ENCODE measurements at places on chromosomes 13 and 19.

DNA sequence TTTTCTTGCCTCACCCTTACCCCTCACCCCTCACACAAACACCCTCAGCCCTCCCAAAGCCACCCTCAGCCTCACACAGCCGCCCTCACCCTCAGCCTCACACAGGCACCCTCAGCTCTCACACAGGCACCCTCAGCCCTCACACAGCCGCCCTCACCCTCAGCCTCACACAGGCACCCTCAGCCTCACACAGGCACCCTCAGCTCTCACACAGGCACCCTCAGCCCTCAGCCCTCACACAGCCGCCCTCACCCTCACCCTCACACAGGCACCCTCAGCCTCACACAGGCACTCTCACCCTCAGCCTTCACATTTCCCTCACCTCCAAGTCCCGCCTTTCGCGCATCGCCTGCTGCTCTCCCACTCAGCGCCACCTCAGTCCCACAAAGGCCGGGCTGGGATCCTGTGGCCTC lies 287 bp upstream of the ZSCAN22 start:
- no peak for DNase-seq

DNA sequence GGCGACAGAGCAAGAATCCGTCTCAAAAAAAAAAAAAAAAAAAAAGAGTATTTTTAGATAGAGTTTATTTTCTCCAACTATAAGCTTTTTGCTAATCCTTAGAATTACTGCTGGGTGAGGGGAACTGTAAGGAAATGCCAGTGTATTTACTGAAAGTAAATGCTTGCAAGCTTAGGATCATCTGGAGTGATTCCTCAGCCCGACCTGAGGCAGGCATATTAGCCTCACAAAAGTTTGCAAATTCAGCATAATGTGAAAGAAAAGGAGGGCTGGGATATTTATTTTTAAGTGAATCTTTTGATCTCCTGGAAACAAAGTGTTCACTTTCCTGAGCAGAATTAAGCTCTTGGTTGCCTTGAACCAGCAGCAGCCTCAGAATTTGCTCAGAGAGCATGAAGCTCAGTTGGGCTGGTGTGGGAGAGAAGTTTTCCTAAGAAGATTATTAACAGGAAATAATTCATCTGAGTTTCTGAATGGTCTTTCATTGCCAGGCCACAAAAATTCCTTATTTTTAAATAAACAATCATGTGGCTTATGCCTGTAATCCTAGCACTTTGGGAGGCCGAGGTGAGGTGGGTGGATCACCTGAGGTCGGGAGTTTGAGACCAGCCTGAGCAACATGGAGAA lies 24.7 kb upstream of the SPATA13 start:
- no peak for DNase-seq

DNA sequence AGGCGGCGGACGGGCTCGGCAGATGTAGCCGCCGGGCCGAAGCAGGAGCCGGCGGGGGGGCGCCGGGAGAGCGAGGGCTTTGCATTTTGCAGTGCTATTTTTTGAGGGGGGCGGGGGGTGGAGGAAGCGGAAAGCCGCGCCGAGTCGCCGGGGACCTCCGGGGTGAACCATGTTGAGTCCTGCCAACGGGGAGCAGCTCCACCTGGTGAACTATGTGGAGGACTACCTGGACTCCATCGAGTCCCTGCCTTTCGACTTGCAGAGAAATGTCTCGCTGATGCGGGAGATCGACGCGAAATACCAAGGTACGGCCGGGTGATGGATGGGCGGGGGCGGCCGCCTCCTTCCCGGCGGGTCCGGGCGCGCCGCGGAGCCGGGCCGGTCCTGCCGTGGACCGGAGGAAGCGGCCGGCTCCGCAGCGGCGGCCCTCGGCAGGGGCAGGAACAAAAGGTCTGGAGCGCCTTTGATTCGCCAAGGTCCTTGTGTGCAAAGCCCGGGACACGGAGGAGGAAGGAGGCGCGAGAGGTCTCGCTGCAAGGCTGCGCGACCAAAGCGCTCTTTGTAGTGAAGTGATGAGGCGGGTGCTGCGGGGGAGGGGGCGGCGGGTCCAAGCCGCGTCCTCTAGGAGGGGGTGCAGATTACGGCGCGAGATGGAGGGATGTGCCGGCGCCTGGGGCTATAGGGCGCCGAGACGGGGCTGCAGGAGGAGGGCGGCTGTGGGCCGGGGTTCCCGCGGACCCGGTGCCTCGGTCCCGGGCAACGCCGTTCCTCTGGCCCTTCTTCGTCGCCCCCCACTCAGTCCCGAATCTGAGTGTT lies 689 bp downstream of the ING1 start:
- peak; percentile 61 for DNase-seq

- no peak for DNase-seq
Observed at GRCh38 chr13:20337884-20338551, 105.9 kb upstream of the GJB6 start.

DNA sequence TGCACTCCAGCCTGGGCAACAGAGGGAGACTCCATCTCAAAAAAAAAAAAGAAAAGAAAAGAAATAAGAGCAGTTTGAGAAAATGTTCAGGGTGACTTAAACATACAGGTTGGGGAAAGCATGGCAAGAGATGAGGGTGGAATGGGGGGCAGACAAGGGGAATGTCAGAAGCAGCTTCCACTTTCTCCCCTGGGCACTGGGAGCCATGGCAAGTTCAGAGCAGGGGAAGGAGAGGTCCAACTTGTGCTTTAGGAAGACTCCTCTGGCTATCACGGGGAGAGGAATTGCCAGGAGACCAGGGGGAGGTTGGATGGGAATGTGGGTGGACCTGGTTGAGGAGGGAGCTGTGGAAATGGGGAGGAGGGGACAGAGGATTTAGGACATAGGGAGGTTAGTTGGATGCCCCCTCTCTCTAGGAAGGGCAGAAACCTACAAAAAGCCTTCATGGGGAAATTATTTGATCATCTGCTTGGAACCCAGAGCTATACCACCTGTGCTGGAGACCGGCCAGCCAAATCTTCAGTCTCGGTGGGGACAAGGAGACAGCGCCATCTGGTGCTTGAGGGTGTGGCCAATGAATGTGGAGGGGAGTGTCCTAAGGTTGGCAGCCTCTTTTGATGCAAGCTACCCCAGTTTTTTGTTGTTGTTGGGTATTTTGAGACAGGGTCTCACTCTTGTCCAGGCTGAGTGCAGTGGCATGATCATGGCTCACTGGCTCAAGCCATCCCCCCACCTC lies 7.3 kb upstream of the STRN4 start:
- peak; percentile 42 for DNase-seq

GRCh38 chr13:42992764-42993122 lies 702 bp upstream of the EPSTI1 start:
- no peak for DNase-seq

- DNase-seq, result no peak
Observed at GRCh38 chr19:48364598-48365348, 606 bp downstream of the SYNGR4 start.

DNA sequence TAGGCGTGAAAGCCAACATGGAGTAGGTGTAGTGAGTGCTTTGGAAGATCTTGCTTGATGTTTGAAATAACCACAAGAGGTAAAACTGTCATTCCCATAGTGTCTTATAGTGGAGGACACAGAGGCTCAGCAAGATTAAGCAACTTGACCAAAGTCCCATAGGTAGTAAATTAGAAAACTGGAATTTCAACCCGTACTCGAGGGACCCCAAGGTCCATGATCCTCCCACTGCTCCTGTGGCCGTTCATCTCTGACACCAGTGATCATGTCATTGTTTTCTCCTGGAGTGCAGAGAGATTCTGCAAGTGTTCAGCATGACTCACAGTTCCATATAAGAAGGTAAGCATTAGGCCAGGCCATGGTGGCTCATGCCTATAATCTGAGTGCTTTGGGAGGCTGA lies 126.9 kb downstream of the FGF9 start:
- DNase-seq, result no peak

- DNase-seq, result no peak
Observed at GRCh38 chr13:22455036-22455435, 725.7 kb upstream of the SGCG start.

DNA sequence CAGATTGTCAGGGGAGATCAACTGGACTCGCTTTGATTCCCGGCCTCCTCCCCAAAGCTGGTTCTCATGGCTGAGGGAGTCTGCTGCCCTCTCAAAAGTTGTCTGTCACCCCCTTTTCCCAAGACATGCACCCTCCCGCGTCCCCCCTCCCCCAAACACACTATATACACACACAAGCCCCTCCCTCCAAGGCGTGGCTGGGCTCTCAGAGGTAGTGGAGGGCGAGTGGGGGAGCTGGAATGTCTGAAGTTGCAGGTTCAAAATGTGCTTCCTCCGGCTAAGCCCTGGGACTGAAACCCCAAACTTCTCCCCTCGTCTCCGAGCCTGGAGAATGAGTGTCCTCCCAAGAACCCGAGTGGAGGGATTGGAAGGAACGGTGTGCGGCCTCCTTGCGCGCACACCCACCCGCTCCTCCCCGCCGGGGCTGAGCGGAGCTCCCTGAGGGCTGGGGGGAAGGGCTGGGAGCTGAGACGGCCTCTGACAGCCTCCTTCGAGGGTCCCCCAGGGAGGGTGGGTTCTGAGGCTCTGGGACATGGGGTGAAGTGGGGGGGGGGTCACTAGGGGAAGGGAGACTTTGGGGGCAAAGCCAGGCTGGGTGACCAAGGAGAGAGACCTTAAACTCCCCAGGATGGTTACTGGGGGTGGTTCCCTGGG lies 9.9 kb upstream of the MEIS3 start:
- DNase-seq, result no peak

- DNase-seq, result no peak
Observed at GRCh38 chr13:37934339-37935191, 65.0 kb upstream of the TRPC4 start.

DNA sequence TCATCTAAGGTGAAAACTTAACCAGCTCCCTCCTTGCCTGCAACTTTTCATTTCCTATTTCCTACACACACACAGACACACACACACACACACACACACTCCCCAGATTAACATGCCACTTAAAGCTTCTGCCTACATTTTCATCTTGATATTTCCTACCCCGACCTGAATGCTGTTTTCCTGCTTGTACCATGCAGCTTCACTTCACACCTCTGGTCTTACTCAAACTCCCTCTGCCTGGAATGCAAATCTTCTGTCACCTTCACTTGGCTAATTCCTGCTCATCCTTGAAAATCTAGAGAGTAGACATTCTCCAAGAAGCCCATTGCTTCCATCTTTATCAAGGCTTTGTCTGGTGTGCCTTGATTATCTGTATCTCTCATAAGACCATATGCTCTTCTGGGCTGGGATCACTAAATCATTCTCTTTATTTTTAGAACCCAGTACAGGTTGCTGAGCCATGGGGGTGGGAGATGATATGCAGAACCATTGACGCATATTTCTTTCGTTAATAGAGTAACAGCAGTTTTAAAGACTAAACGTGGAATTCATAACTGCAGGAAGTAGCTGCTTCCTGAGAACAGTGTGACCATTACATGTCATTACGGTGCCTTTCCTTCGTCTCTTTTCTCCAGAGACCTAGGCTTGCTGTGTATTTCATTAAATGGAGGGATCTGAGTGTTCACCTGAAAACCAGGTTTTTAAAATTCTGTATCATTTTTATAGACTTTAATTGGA lies 37.7 kb downstream of the CNMD start:
- DNase-seq, result no peak

GRCh38 chr19:52941941-52942385 lies 18.7 kb upstream of the ZNF888 start:
- no peak for DNase-seq

GRCh38 chr13:100130092-100130491 lies 41.2 kb downstream of the PCCA start:
- no peak for DNase-seq

GRCh38 chr13:79522583-79522982 lies 41.6 kb downstream of the NDFIP2 start:
- no peak for DNase-seq

DNA sequence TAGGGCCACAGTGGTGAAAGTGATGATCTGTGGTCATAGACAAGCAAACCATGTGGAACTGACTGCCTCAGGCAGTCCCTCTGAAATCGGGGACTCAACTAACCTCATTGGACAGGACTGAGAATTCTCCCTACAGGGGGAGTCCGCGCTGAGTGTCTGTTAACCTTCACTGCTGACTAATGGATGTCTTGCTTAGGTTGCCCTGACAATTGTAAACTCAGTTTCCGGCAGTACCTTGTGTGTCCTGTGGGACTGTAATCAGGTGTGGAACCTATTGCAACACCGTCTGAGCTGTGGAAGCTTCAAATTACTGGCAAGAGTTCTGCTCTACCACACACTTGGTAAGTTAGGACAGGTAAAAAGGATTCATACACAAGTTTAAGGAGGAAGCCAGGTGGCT lies 21.8 kb downstream of the ZNF77 start:
- DNase-seq, result no peak

GRCh38 chr13:77779552-77780272 lies 82.2 kb downstream of the SLAIN1 start:
- no peak for DNase-seq

- DNase-seq, result no peak
Observed at GRCh38 chr13:52156724-52157261, 2.6 kb downstream of the NEK3 start.

DNA sequence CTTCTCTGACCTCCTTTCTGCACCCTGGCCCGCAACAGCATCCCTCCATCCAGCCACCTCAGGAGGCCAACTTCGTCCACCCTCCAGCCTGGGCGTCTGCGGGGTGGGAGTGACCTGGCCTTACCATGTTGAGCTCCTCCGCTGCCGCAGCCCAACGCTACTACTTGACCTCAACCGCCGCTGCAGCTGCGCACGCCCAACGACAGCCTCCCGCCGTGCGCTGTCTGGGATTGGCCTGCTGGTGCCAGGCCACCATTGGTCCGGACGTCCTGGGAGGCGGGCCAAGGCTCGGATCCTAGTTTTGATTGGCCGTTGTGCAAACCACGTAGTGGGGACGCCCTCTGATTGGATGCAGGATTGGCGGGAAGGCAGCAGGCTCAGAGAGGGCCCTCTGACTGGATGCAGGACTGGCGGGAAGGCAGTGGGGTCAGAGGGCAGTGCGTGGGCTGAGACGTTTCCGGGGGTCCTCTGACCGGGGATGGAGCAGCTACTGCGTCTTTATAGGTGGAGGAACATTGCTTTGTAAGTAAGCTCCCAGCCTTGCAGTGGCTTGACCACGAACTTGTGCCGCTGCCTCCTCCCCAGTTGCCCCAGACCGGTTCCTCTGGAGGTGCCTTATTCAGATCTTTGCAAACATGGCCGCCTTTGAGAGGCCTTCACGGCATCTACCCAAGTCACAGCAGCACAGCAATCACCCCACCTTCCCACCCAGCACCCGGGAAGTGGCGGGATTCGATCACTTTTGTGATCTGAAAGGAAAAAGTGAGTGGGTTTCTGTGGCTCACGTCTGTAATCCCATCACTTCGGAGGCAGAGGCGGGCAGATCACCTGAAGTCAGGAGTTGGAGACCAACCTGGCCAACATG lies at the start of gene TUBA3C:
Gene TUBA3C, minus strand, starts transcription at position 204 of the 865 bp plus-strand sequence. Its CDS starts 77 bp downstream, at position 127.
- DNase-seq, result no peak

- DNase-seq, result no peak
Observed at GRCh38 chr19:33391631-33392249, 18.2 kb downstream of the CEBPG start.
